ENCODE measurements at places on chromosomes 11 and 22. TPM values are rescaled to one million over a fixed set of nuclear protein-coding genes. Genes with fewer than 3 reads are reported as not detected.

The GALNT18 gene
- 1.3 TPM for total RNA-seq

The MFNG gene
- 207 TPM for total RNA-seq

The DMC1 gene
- 6.1 TPM for total RNA-seq

The GAL3ST1 gene
- total RNA-seq = not detected

The TRIM29 gene
- total RNA-seq = not detected

The ADM gene
- 0.64 TPM for total RNA-seq

The AIFM3 gene
- total RNA-seq = 0.51 TPM

The RRP8 gene
- total RNA-seq = 28.2 TPM

The OR52M1 gene
- total RNA-seq = not detected

The SIPA1 gene
- total RNA-seq = 177 TPM

The TMEM258 gene
- 173 TPM for total RNA-seq

The TRAPPC4 gene
- 82.3 TPM for total RNA-seq

The PKDREJ gene
- not detected for total RNA-seq

The PYGM gene
- 7.3 TPM for total RNA-seq

The SCARF2 gene
- 0.61 TPM for total RNA-seq

The C11orf42 gene
- not detected for total RNA-seq

The CREB3L1 gene
- not detected for total RNA-seq

The PRODH gene
- total RNA-seq = 0.34 TPM
